ENCODE measurements at places on chromosomes 13 and 19. TPM values are rescaled to one million over a fixed set of nuclear protein-coding genes. Genes with fewer than 3 reads are reported as not detected.

DNA sequence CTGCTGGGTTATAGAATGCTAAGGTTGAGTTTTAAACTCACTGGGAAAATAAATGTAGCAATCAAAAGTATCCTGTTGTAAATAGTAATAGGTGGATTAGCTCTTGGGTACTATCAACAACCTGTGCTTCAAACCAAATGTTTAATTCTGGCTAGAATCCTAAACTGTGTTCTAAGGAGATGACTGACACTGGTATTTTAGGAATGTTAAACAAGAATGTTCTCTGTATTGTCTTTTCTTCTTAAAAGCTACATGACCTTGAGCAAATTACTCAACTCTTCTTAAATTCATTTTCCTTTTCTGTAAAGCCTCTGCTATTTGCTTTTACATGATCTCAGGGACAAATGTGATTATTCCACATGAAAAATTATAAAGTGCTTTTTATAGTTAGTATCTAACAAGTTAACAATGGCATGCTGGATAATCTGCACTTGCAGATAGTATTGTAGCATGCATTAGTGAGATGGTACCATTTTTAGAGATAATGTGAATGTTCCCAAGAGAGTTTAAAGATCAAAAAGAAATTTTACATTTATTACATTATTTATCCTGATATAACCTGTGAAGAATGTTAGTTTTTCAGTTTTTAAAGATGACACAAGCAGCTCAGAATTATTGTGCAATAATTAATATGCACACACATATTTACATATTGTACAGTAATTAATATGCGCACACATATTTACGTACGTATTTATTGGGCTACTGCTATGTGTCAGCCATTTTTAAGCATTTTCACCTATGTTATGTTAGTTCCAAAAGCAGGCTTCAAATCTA is 13.6 kb upstream of the EPSTI1 start:
- DNase-seq = no peak

DNA sequence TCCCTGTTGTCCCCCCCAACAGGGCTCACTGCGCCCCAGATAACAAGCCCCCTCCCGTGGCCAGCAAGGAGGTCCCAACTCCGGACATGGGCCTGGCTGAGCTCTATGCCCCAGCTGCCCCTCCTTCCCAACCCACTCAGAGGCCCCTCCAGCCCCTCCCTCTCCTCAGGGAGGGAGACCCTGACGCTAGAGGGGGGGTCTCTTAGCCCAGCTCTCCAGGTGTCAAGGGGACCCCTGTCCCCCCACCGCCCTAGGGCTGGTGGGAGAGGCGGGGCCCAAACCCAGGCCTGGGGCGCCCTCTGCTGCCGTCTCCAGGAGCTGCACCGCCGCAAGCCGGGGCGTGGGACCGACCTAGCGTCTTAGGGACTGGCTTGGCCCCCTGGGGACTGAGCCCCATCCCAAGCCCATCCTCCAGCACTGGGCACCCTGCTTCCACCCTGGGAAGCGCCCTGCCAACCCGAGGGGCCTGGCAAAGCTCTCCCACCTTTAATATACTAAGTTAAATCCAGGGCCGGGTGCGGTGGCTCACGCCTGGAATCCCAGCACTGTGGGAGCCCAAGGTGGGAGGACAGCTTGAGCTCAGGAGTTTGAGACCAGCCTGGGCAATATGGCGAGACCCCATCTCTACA is 1.4 kb downstream of the GRIN3B start:
- no peak for DNase-seq

DNA sequence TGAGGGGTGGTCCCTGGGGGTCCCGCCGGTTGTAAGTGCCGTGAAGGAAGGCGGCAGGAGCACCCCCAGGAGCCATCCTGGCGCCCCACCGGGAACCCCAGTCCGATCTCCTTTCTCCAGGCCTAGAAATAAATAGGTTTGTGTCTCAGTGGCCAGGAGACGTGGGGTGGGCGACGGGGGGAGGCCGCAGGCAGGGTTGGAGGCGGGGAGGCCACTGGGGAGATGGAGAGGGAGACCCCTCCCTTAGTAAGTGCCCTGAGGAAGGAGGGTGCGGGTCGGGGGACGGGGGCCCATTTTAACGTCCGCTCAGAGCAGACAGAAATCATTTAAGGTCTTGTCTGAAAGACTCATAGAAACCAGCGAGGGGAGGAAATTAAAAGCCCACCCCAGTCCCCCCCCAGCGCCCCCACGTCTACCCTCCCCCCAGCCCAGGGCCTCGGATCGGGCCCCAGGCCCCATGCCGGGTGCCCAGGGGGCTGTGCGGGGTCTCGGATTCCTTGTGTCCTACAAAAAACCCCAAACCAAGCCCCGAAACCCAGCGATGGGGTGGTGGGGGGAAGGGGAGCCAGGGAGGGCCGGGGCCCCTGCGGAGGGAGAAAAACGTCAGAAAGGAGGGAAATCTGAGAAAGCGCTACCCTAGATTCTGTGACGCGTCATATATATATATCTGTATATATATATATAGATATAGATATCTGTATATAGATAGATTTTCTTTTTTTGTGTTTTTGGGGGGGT is 19.6 kb downstream of the ZBTB7A start:
- DNase-seq = no peak

- no peak for DNase-seq
Observed at GRCh38 chr19:57719424-57719823, 8.0 kb downstream of the ZNF671 start.

DNA sequence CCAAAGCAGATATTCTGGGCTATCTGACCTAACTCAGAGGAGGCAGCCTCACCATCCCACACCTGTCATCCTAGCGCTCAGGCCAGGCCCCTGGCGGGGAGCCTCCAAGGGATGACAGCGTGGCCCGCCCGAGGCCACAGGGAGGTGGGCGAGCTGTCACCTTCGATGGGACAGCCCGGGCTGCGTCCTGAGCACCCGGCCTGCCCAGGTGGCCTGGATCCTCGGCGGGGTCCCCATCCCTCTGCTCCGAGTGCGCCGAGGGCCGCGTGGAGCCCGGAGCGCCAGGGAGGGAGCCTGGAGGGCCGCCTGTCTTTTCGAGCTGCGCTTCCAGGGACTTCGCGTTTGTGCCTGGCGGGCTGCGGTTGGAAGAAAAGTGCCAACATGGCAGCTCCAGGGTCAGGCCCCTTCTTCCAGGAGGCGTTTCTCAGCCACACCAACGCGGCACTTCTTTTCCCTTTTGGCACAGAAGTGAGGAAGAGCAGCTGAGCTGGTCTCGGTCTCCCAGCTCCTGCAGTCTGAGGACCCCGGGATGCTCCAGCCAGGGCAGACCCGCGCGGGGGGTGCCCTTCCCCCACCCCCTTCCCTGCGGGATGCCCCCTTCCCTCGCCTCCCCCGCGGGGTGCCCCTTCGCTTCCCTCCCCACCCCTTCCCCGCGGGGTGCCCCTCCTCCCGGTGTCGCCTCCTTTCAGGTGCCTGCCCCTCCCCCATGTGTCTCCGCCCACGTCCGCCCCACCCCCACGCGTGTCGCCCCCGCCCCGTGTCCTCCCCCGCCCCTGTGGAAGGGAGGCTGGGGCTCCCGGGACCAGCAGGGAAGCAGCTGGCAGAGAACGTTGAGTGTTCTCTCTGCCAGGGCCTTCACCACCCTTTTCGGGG is 42.3 kb downstream of the GJA3 start:
- peak; percentile 47 for DNase-seq

GRCh38 chr19:14164082-14164481 is 27.7 kb upstream of the ASF1B start:
- no peak for DNase-seq

- DNase-seq = no peak
Observed at GRCh38 chr13:98371516-98372023, 194.5 kb upstream of the RNF113B start.

DNA sequence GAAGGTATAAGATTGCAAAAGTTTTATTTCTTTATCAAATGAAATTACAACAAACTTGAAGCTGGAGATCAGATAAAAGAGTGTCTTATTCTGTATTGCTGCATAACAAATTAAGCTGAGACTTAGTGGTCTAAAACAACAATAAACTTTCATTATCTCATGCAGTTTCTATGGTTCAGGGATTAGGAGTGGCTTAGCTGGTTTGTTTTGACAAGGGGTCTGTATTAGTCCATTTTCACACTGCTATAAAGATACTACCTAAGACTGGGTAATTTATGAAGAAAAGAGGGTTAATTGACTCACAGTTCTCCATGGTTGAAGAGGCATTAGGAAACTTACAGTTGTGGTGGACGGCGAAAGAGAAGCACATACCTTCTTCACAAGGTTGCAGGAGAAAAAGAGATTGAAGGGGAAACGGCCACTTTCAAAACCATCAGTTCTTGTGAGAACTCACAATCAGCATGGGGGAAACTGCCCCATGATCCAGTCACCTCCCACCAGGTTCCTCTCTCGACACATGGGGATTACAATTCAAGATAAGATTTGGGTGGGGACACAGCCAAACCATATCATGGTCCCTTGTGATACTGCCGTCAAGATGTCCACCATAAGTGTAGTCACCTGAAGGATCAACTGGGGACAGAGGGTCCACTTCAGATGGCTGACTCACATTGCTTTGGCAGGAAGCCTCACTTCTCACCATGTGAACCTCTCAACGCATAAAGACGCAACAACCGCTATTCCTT is 97.8 kb downstream of the RNF17 start:
- DNase-seq = no peak

DNA sequence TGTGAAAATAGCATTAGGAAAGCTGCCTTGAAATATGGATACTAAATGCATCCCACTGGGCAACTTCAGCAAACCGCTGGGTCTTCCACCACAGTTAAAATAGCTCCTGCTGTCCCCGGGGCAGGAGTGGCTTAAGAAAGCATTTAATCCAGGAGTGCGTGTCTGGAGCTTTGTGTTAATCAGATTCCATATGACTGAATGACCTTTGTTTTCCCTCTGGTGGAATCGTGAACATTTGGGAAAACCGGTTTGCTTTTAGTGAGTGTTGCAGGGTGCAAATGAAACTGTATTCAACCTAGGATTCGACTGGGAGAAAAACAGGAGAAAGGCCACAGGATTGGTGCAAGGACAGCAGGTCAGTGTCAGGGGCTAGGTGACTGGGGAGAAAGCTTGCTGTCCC is 237.6 kb upstream of the MAB21L1 start:
- DNase-seq = no peak

ZNF534 gene
- total RNA-seq = not detected

FFAR1 gene
- not detected for total RNA-seq

SKA3 gene
- 1.2 TPM for total RNA-seq

MBD3L2 gene
- total RNA-seq = not detected

SHISA7 gene
- total RNA-seq = not detected

KMT2B gene
- 45.1 TPM for total RNA-seq
